ENCODE measurements at places on chromosomes 2 and 18. TPM values are rescaled to one million over a fixed set of nuclear protein-coding genes. Genes with fewer than 3 reads are reported as not detected.

The CNDP2 gene
- polyA plus RNA-seq, result 59.7 TPM

The G6PC2 gene
- polyA plus RNA-seq, result not detected

The VWC2L gene
- not detected for polyA plus RNA-seq

The RND3 gene
- polyA plus RNA-seq, result 136 TPM

GRCh38 chr2:54708584-54709335, 14.7 kb upstream of the EML6 start:
- no peak overlapping the region for H3K27ac ChIP-seq
- peaks cover 15% of the 10 kb centered on the region for H3K27me3 ChIP-seq
- H3K4me3 ChIP-seq, result peak overlapping the region; percentile 17
- no peak for DNase-seq
- no peaks in the 10 kb centered on the region for H3K4me1 ChIP-seq
- H3K36me3 ChIP-seq, result no peaks in the 10 kb centered on the region

GRCh38 chr18:77161961-77162360, 29.4 kb upstream of the MBP start:
- H3K4me3 ChIP-seq, result no peak overlapping the region
- no peak overlapping the region for H3K27ac ChIP-seq
- no peak for DNase-seq
- no peaks in the 10 kb centered on the region for H3K36me3 ChIP-seq
- no peaks in the 10 kb centered on the region for H3K4me1 ChIP-seq

The TEKT4 gene
- polyA plus RNA-seq, result not detected

DNA sequence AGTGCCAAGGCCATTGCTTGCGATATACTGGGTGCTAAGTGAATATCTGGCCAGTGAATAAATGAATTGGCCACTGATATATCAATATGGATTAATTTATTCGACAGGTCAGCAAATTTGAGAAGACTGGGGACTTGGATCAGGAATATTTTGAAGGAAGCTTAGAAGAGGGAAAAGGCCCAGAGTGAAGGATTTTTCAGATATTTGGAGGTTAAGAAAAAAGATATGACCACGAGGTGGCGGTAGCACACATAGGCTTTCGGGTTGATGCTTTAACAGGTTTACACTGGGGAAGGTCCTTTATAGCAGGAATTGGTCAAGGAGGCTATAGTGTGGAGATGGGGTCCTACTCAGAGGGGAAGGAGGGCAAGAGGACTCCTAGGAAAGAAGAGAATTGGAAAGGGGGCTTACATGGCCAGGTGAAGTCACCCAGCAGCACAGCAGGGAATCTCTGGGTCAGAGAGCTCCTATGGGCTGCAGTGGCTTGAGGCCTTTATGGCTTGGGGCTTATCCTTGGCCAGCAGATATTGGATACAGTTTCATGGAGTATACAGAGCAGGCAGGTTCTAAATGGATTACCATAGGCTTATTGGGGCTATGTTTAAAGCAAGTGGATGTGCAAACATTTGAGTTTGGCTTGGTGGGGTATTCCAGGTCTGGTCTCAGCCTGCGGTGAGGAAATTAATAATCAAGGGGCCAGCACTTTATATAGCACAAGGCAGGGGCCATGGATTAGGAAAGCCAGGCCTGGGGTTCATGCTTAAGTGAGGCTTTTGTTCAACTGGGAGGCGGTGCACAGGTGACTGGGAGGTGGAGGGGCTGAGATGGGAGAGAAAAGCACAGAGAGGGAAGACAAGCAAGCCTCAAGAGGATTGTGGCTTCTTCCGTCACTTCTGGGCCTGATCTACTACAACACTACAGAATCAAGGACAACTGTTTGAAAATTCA, 9.7 kb downstream of the IL1RN start:
- no peak overlapping the region for H3K4me3 ChIP-seq
- H3K36me3 ChIP-seq, result no peaks in the 10 kb centered on the region
- no peak overlapping the region for H3K27ac ChIP-seq
- peaks cover 15% of the 10 kb centered on the region for H3K27me3 ChIP-seq

GRCh38 chr2:203802342-203803052, 65.1 kb upstream of the CTLA4 start:
- H3K4me3 ChIP-seq, result no peak overlapping the region
- no peaks in the 10 kb centered on the region for H3K27me3 ChIP-seq
- DNase-seq, result peak; percentile 50
- H3K36me3 ChIP-seq, result no peaks in the 10 kb centered on the region
- H3K27ac ChIP-seq, result no peak overlapping the region
- peaks cover 14% of the 10 kb centered on the region for H3K4me1 ChIP-seq

DNA sequence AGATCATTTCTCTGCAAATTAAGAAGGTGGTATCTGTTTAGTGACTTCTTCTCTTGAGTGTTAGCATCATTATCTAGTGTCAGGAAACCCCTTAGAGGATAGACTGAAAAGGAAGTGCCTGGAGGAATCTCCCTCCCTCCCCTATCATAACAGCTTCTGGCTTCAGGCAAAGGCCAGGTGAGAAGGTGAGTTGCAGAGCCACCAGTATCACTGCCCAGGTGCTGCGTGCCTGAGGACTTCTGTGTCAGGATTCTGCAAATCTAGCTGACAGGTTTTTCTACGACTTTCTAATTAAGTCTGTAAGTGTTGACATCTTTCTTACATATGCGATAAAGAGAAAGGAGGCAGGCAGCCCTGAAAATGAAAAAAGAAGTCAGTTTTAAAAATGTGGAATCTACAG, 111.9 kb downstream of the CCDC85A start:
- no peaks in the 10 kb centered on the region for H3K4me1 ChIP-seq
- H3K27ac ChIP-seq, result no peak overlapping the region
- H3K36me3 ChIP-seq, result no peaks in the 10 kb centered on the region
- H3K4me3 ChIP-seq, result no peak overlapping the region

- no peaks in the 10 kb centered on the region for H3K36me3 ChIP-seq
- H3K4me1 ChIP-seq, result no peaks in the 10 kb centered on the region
- DNase-seq, result no peak
- H3K4me3 ChIP-seq, result no peak overlapping the region
- H3K27me3 ChIP-seq, result peaks cover 35% of the 10 kb centered on the region
- no peak overlapping the region for H3K27ac ChIP-seq
Observed at GRCh38 chr2:241871538-241872312, 2.2 kb downstream of the RTP5 start.

DNA sequence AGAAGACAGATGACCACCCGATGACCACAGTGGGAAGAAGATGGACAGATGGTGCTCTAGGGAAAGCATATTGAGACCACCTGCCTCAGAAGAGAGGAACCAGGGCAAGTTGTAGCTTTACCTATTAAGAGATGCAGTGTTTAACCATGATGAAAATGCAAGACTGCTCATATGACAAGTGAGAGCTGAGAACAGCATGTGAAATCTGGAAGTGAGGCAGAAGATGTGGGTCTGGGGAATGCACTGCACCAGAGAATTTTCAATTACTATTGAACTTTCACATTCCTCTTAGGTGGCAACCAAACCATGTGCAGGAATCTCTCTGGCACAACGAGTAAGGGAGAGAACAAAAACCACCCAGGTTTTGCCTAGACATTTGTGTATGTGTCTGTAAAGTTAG, 184.8 kb upstream of the CRIM1 start:
- H3K27ac ChIP-seq, result no peak overlapping the region
- no peak for DNase-seq
- no peak overlapping the region for H3K4me3 ChIP-seq
- H3K36me3 ChIP-seq, result no peaks in the 10 kb centered on the region
- H3K27me3 ChIP-seq, result no peaks in the 10 kb centered on the region

The SLC4A5 gene
- 0.20 TPM for polyA plus RNA-seq

The CIB4 gene
- not detected for polyA plus RNA-seq

The MTLN gene
- 20.7 TPM for polyA plus RNA-seq

The TFPI gene
- 33.9 TPM for polyA plus RNA-seq

The SIX2 gene
- not detected for polyA plus RNA-seq

- no peaks in the 10 kb centered on the region for H3K4me1 ChIP-seq
- H3K27ac ChIP-seq, result no peak overlapping the region
- H3K4me3 ChIP-seq, result no peak overlapping the region
- H3K36me3 ChIP-seq, result no peaks in the 10 kb centered on the region
- peaks cover 31% of the 10 kb centered on the region for H3K27me3 ChIP-seq
- no peak for DNase-seq
Observed at GRCh38 chr18:48391868-48392267, 17.3 kb downstream of the ZBTB7C start.

- DNase-seq, result peak; percentile 4
- H3K27me3 ChIP-seq, result no peaks in the 10 kb centered on the region
- no peaks in the 10 kb centered on the region for H3K36me3 ChIP-seq
- H3K4me1 ChIP-seq, result no peaks in the 10 kb centered on the region
Observed at GRCh38 chr18:29285471-29285870, 1108.5 kb upstream of the CDH2 start.

DNA sequence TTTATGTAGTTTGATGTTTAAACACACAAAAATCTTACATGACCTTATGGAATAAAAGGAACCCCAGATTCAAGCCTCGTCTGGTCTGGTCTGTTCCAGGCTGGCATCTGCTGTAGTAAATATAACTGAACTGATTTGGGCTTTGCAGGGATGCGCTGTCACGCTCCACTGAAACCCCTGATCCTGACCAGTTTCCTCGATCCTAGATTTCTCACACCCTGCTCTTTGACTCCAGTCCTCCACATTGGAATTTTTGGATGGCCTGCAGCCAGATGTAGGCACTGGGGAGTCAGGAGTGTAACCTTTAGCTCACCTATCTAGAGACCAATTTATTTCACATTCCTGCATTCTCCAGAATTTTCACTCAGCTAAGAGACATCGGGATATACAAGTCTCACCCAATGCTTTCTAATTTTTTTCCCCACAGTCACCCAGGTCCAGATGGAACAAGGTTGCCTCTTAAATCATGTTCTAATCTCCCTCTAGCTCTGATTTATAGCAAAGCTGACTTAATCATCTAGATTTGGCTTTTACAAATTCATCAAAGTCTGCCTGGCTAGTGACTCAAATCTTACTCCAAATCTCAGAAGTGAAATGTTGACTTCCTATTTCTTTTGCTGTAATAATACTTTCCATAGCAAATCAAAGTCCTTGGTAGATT, 219.6 kb downstream of the CD226 start:
- H3K27me3 ChIP-seq, result no peaks in the 10 kb centered on the region
- no peaks in the 10 kb centered on the region for H3K4me1 ChIP-seq
- no peak overlapping the region for H3K4me3 ChIP-seq

The C1QL2 gene
- not detected for polyA plus RNA-seq

GRCh38 chr2:20178249-20178607, 46.7 kb downstream of the SDC1 start:
- H3K4me3 ChIP-seq, result no peak overlapping the region
- no peaks in the 10 kb centered on the region for H3K36me3 ChIP-seq
- H3K4me1 ChIP-seq, result no peaks in the 10 kb centered on the region
- no peak overlapping the region for H3K27ac ChIP-seq

- H3K27me3 ChIP-seq, result peaks cover 29% of the 10 kb centered on the region
- no peaks in the 10 kb centered on the region for H3K4me1 ChIP-seq
- H3K36me3 ChIP-seq, result no peaks in the 10 kb centered on the region
- no peak for DNase-seq
Observed at GRCh38 chr2:128642316-128642715, 323.6 kb upstream of the HS6ST1 start.

The NCKAP5 gene
- polyA plus RNA-seq, result 2.7 TPM

GRCh38 chr2:102915128-102915527, 153.3 kb downstream of the TMEM182 start:
- DNase-seq, result peak; percentile 45
- no peaks in the 10 kb centered on the region for H3K36me3 ChIP-seq
- no peak overlapping the region for H3K27ac ChIP-seq
- H3K27me3 ChIP-seq, result no peaks in the 10 kb centered on the region

DNA sequence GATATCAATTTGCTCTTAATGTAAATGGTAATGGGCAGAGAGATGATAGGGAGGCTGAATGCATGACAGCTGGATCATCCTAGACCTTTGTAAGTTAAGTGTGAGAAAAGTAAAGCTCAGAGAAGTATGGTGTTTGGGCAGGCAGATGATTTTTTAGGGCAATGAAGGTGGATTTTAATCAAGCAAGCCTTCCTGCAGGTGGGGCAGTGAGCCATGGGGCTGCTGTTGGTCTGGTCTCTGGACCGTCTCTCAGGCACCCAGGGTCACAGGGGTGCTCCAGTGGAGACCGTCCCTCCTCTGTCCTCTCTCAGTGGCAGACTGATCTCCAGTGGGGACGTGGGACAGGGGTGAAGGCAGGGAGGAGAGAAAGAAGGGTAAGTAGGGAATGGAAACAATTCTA, 69.8 kb upstream of the STK17B start:
- H3K4me3 ChIP-seq, result no peak overlapping the region
- peaks cover 10% of the 10 kb centered on the region for H3K4me1 ChIP-seq
- no peaks in the 10 kb centered on the region for H3K27me3 ChIP-seq
- no peaks in the 10 kb centered on the region for H3K36me3 ChIP-seq
- H3K27ac ChIP-seq, result no peak overlapping the region

GRCh38 chr2:55162284-55163006, 69.6 kb downstream of the CLHC1 start:
- no peak overlapping the region for H3K4me3 ChIP-seq
- H3K36me3 ChIP-seq, result no peaks in the 10 kb centered on the region
- no peaks in the 10 kb centered on the region for H3K27me3 ChIP-seq
- DNase-seq, result no peak
- peak overlapping the region; percentile 6 for H3K27ac ChIP-seq

DNA sequence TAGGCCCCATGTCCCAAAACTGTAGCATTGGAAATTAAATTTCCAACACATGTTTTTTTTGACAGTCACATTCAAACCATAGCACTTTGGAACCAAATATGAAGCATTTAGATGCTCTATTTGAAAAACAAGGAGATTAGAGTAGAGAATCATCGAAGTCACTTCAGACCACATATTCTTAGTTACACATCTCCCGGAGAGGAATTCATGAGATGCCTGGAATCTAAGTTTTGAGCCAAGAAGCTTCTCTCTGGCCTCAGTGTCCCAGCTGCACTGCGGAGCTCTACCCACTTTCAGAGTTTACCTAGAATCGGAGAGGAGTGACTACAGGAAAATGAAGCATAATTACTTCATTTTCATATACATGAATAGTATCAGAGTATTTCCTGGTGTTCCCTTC, 385.9 kb downstream of the TNS1 start:
- no peaks in the 10 kb centered on the region for H3K36me3 ChIP-seq
- H3K4me1 ChIP-seq, result peaks cover 15% of the 10 kb centered on the region
- H3K27me3 ChIP-seq, result no peaks in the 10 kb centered on the region
- no peak overlapping the region for H3K4me3 ChIP-seq

The IFIH1 gene
- 0.76 TPM for polyA plus RNA-seq

DNA sequence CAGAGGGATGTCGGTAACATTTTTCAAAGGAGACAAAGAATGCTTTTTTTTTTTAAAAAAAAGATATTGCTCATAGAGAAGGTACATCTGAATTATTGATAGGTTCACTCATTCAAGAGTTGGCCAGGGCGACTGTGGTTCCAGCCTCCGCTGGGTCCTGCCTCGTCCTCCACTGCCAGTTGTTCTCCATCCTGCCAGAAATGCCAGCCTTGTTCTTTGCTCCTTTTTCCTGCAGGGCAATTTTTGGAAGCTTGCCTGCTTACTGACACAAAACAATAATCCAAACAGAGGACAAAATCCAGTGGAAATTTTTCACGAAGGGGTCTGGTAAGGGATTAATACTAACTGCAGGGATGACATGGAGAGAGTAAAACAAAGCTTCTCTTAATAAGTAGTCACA, 1113.0 kb downstream of the CBLN2 start:
- no peak overlapping the region for H3K27ac ChIP-seq
- DNase-seq, result no peak
- H3K4me3 ChIP-seq, result no peak overlapping the region
- H3K27me3 ChIP-seq, result no peaks in the 10 kb centered on the region
- no peaks in the 10 kb centered on the region for H3K4me1 ChIP-seq
